Right cardiac atrium (tissue), 5 donors: ENCODE measurements at places on chromosomes 6 and 20. TPM values are rescaled to one million over a fixed set of nuclear protein-coding genes. Genes with fewer than 3 reads are reported as not detected.

DNA sequence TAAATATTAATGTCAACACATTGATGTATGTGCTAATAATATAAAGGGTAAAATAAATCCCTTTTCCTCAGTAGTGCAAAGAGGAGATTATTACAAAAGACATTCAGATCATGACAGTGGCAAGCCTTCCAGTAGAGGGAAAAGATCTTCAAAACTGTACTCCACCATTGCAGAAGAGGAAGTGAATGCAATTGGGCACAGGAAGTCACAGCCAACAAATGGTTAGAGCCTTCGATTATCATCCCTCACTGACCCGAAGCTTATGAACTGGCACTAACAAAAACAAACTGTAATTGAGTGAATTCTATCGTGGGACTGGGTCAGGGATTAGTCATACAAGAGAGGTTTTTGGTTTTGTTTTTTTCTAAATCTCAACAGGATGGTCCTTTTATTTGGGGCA is 39.3 kb upstream of the SCGN start:
- no peak for DNase-seq

DNA sequence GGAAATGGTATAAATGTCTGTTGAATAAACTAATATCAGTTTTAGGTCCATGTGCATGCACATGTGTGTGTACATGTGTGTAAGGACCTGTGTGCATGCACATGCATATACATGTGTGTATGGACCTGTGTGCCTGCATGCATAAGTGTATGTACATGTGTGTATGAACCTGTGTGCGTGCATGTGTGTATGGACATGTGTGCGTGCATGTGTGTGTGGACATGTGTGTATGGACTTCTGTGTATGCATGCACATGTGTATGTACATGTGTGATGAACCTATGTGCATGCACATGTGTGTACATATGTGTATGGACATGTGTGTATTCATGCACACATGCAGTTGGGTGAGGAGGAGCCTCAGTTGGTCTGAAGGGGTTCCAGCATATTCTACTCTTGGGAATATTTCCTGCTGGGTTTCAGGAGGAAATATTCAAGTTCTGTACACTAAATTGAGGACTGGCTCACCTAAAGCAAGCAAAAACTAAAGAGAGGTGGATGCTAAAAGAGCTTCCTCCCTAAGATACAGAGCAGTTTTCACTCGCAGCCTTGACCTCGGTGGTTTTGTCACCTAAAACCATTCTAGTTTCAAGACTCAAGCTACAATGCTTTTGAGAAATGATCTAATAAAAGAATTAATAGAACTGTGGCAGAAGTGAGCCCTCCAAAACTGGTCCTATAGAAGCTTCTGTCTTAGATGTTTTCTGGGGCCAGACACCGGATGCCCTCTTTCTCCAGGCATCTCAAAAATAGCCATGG is 742.8 kb downstream of the MAFB start:
- no peak for DNase-seq

The BCAS4 gene
- total RNA-seq = 2.0 TPM

GRCh38 chr6:162306616-162307015 is 420.9 kb downstream of the PRKN start:
- no peak for DNase-seq

- DNase-seq = no peak
These were observed 10.5 kb downstream of the CAPN11 start for GRCh38 chr6:44169154-44169553.

DNA sequence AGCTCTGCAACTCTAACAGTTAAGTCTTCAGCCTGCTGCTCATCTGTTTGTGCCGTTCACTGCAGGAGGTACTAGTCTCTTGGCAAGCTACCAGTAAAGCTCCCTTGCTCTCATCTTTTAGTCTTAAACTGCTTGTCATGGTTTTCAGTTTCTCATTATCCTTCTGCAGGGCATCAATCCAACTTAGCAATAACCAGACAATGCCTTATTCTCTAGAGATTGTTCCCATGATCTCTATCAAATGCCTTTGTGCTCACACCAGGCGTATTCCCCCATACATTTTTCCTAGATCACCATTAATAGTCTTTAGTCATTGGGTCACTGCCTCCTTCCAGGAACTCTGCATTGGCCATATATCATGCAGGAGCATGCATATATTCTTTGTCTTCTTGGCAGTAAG is 171.3 kb downstream of the GRM1 start:
- DNase-seq = no peak

The NELFE gene
- total RNA-seq = 49.2 TPM

GRCh38 chr6:129683601-129684322 is 26.2 kb downstream of the ARHGAP18 start:
- DNase-seq = peak; percentile 78
